ENCODE measurements at places on chromosomes 2 and 18.

DNA sequence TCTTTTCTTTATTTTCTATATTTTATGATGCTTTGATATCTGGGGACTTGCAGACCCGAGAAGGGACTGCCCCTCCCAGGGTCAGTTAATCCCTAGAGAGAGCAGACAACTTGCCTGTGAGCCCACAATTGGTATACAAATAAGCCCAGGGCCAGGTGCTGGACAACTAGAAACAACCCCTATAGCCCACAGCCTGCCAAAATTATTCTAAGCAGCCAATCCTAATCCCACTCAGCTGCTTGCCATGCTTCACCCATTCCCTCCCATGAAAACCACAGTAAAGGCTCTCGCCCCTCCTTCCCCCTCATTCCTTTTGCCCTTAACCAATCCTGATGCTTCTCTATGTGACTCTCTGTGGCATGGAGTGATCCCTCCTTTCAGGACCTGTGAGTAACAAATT lies 380.7 kb downstream of the RBM43 start:
- no peak for DNase-seq

- DNase-seq: no peak
These were observed 157.9 kb upstream of the MAP3K20 start for GRCh38 chr2:172917716-172918115.

DNA sequence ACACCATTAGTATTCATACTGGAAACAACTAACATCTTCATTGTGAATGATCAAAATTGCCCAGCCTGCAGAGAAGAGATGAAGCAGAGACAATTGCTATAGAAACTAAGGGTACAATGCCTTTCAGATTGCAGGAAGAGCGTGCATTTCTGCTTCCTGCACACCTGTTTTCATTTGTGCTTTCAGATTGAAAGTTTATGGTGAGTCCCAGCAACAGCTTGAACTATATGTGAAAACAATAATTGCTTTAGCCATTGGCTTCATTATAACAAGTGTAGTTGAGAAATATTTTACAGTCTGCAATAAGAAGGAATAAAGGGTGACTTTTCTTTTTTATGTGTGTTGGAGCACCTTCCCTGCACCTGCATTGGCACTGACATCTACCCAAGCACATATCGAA lies 136.3 kb downstream of the CD8B2 start:
- DNase-seq: no peak

DNA sequence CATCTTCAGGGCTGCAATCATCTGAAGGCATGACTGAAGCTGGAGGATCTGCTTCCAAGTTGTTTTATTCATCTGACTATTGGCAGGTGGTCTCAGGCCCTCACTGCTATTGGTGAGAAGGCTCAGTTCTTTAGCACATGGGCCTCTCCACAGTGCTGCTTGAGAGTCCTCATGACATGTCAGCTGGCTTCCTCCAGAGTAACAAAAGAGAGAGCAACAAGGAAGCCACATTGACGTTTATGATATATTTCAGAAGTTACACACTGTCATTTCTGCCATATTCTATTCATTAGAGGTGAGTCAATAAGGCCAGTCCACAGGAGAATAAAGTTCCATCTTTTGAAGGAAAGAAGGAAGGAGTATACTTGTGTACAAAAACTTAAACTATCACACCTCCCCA lies 7.9 kb upstream of the SIGLEC15 start:
- DNase-seq: no peak

DNA sequence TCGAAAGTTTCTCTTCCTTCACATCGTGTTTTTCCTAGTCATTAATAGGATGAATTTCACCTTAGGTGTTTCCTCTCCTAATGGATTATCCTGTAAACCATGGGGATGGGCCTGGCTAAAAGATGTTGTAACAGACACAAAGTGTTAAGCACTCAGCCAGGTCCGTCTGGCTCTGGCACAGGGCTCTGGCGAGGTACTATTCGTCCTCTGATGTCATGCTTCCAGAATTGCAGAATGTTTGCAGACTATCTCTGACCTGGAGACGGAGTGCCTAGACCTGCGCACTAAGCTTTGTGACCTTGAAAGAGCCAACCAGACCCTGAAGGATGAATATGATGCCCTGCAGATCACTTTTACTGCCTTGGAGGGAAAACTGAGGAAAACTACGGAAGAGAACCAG lies 13.2 kb downstream of the ATG16L1 start:
- DNase-seq: no peak

DNA sequence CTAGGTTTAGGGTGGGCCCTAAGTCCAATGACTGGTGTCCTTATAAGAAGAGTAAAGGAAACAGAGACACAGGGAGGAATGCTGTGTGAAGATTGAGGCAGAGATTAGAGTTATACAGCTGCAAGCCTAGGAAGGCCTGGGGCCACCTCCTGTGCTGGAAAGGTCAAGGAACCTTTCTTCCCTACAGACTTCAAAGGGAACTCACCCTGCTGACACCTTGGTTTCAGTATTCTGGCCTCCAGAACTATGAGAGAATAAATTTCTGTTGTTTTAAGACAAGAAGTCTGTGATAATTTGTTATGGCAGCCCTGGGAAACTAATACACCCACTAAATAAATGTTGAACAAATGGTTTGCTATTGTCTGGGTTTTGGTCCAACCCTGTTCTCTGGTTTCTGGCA lies 102.3 kb upstream of the NEUROD1 start:
- no peak for DNase-seq

DNA sequence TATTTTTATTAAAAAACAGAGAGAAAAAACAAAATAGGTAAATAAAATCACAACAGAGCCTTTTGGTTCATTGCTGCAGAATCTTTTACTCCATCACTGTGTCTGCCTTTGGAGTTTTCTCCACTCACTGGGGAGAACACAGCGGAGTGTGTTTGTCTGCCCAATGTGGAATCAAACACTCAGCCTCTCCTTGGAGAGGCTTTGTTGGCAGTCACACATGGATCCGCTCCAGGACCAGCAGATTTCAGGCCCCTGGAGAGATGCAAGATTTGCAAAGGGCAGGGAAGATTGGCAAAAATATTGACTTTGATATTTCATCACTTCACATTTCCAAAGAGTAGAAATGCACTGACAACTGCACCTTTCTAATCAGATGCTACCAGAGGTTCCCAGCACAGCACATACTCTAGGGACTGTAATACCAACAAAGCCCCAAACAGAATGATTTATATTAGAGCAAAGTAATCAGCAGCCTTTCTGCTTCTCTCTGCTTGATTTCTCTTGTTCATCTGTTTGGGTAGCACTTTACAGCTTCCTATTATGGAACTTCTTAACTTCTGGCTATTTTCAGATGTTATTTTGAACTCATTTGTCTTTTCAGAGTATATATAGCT lies 1898.8 kb upstream of the PIK3C3 start:
- DNase-seq: no peak

GRCh38 chr2:110919738-110920137 lies 187.4 kb downstream of the ACOXL start:
- DNase-seq: no peak

DNA sequence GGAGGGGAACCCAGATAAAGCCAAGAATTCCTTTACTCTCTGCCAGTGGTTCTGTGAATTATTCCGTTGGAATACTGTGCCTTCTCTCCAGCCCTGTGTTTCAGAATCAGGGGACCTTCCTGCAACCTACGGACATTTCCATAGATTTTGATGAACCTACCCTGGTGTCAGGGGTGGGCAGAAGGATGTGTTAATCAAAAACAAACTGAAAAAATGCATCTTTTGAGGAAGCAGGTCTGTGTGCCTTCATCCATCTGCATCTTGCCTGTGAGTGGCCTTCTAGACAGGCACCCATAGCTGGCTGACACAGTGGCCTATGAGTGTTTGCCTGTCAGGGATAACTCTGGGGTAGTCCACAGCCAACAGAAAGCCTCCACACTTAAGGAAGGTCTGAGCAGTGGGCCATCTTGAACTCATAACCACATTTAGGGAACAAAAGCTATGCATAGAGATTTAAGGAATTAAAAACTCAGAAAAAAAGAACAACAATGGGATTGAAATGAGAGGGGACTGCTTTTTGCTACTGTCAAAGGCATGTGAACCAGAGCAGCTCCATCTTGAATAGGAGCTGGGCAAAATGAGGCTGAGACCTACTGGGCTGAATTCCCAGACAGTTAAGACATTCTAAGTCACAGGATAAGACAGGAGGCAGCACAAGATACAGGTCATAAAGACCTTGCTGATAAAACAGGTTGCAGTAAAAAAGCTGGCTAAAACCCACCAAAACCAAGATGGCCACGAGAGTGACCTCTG lies 45.9 kb upstream of the ITGA6 start:
- no peak for DNase-seq

DNA sequence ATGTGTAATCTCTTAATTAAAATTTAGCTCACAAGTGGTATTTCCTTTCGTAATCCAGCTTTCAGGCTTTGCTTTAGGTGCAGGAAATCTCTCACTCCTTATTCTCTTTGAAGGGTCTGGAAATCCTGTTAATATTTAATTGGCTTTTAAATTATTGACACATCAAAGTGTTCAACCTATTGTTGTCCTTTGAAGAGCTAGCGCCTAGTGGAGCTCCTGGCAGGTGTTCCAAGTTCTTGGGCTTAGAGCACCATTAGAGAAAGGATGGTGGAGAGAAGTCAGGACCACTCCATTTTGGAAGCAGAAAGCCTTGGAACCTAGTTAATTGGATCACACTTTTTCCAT lies 92.4 kb downstream of the CABLES1 start:
- no peak for DNase-seq

DNA sequence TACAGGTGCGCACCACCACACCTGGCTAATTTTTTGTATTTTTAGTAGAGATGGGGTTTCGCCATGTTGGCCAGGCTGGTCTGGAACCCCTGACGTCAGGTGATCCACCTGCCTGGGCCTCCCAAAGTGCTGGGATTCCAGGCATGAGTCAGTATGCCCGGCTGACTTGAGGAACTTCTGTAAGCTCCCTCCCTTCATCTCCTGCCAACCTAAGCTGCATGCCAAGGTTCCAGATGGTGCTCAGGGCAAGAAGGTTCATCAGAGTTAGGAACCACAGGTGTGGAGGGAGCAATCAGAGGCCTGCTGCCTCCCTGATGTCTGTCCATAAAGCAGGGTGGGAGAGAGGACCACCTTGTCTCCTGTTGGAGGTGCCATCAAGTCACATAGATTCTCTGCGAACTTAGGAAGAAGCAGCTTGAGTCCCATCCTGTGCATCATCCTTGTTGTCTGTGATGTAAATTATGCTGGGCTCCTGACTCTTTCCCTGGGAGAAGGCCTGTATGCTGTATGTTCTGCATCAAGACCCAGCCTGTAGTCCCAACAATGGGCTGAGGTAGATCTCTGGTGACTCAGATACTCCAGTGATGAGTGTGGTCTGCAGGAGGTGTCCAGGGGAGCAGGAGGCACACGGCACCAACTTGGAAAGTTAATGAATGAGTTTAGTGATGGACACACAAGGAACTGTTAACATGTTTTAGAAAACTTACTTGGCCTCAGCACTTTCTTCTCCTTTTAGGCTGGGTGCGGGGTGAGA lies 53.1 kb downstream of the TMEM17 start:
- DNase-seq: no peak

DNA sequence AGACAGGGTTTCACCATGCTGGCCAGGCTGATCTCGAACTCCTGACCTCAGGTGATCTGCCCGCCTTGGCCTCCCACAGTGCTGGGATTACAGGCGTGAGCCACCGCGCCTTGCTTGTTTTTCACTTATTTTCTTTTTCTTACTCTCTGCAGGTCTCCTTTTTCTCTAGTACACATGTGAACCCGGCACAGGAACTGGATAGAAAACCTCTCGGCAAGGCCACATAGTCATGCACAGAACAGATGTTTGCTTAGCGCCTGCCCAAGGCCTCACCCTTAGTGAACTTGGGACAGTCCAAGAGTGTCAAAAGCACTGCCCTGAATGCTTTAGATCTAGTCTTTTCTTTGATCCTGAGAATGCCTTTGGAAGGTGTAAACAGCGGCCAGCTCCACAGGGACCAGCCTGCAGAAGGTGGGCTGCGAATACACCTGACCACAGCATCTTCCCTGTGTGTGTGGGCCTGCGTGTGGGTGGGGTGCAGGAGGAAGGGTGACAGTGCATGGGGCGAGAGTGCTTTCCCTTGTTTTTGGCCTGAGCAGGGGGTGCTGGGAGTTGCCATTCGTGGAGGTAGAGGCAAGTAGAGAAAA lies 27.0 kb downstream of the IMPA2 start:
- DNase-seq: no peak

All from NCI-H1417 treated with DMSO at 0.1 percent for 48 hours (cell line).